ENCODE measurements at places on chromosomes 5 and 9.

GRCh38 chr9:27430750-27431535 is 93.1 kb upstream of the IFNK start:
- DNase-seq: no peak

- DNase-seq: no peak
These were observed 180.4 kb upstream of the S1PR3 start for GRCh38 chr9:88810826-88811225.

DNA sequence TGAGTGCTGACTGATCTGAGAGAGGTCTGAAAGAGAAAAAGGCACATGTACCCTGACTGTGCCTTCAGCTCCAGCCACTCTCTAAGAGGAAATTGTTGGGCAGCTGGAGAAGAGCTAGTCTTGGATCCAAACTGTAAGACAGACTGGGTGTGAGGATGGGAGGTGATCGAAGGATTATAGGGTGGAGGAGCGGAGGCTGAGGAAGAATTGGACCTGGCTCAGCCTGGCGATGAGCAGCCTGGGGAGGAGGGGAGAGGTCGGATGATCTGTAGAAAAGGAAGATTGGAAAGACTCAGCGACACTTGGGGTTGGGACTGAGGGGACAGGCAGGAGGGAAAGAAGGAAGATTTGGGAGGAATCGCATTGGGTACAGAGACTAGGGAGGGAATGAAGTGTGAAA is 98.6 kb upstream of the SLC25A48 start:
- DNase-seq: no peak

DNA sequence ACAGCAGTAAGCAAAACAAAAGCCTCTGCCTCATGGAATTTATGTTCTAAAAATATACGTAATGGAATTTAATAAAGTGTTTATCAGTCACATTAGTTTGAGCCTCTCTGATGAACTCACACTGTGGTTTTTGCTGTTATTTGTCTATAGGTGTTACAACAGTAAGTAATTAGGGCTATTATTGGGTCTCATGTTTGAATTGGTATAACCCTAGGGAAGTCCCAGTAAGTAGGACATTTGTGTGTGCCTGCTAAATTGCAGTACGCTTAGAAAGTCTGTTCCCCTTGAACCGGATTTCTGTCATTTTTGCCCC is 197.6 kb downstream of the NR3C1 start:
- DNase-seq: no peak

DNA sequence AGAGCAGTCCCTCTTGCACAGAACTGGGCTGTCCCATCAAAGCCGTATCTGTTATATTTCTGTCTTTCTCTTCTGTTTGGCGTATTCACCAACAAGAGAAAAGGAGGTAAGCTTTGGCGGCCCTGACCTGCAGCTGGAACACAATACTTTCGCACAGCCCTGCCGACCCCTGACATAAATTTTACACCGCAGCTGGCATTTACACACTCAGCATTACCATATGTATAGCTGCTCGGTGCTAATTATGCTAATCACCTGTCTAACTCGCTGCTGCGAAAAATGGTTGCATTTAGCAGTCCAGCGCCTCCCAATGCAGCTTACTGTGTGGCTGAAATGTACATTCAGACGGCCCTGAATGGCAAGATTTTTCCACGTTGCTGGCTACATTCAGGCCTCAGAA is 20.8 kb downstream of the PTCH1 start:
- DNase-seq: no peak

GRCh38 chr5:150190503-150190979 is 679 bp downstream of the SLC6A7 start:
- DNase-seq: no peak

DNA sequence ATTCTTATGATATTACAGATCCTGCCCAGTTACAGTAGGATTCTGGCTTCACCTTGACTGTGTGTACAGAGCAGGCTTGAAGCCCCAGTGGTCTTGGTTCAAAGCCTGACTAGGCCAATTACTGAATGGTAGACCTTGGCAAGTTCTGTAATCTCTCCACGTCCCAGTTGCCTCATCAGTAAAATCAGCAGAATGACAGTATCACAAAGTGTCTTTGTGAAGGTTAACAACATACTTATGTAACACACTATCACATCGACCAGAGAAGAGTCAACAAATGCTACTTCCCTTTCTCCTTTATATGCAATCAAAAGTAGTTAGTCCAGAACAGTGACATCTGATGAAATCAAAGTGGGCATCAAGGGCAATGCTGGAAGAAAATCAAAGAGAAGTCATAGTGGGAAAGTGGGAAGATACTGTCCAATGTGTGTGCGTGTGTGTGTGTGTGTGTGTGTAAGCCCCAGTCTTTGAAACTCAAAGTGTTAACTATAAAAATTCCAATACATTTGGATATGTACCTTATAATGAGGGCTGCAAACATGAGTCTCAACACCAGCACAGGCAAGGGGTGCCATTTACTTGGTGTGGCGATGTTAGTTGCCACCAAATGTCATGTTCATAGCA is 93.5 kb upstream of the EGFLAM start:
- no peak for DNase-seq

- DNase-seq: no peak
These were observed 26.8 kb downstream of the SPTAN1 start for GRCh38 chr9:128579194-128579593.

DNA sequence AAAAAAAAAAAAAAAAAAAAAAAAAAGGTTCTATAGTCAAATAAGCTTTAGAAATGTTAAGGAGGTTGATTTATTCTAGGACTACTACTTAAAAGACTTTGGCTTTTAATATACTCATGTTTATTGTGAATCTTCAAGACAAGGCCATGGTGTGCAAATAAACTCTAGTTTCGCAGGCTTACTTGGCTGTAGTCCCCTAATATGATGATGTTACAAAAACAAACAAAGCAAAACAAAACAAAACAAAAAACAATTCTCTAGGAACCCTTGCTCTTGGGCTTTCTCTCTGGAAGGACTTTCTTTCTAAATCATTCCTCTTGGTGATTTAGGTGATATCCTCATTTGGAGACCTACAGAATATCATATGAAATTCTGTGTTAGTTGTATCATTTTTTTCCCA is 172.0 kb downstream of the GDNF start:
- no peak for DNase-seq

DNA sequence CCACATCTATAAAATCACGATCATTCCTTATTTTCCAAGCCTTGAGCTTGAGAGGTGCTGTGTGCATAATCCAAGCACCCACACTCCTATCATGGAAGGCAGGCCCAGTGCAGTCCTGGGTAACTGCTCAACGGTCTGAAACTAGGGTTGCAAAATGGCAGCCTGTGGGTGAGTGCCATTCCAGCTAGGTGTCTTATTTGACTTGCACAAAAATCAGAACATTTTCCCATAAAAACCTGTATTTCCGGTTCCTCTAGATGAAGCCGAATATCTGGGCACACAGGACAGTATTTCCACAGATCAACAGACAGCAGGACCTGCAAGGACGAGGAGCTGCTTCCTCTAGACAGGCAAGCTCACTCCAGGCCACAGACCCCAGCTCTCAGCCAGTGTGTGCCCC is 588.8 kb downstream of the BNC2 start:
- DNase-seq: no peak

DNA sequence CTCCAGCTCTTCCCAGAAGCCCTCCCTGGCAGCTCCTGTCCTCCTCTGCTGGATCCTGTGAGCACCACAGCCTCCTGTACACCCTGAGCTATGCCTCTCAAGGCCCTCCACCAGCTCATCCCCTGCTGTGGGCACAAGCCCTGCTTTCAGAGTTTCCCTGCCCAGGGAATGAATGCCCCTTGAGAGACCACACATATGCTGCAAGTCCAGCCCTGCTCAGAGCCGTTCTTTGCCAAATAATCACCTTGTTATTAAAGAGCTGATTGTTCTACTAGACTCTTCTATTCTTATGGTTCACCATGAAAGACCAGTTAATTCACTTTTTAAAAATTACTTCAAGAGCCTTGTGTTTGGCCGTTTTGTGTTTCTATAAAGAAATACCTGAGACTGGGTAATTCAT is 121.5 kb downstream of the MVB12B start:
- DNase-seq: no peak

GRCh38 chr5:53109056-53109442 is 508 bp downstream of the MOCS2 start:
- no peak for DNase-seq

DNA sequence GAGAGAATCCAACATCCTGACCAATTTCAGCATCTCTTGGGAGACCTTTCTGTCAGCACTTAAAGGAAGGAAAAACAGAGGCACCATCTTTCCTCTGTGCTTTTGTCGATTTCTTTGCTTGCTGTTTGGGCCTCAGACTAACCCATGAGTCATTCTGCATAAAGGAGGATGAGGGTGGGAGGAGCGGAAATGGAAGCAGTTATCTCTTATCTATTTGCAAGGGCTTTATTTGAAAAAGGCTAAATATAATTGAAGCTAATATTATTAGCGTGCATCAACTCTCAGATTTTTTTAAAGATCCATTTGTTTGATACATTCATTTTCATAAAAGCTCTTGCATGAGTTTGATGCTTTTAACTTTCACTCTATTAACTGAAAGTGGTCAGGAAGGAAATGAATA is 72.9 kb downstream of the ZNF622 start:
- no peak for DNase-seq

DNA sequence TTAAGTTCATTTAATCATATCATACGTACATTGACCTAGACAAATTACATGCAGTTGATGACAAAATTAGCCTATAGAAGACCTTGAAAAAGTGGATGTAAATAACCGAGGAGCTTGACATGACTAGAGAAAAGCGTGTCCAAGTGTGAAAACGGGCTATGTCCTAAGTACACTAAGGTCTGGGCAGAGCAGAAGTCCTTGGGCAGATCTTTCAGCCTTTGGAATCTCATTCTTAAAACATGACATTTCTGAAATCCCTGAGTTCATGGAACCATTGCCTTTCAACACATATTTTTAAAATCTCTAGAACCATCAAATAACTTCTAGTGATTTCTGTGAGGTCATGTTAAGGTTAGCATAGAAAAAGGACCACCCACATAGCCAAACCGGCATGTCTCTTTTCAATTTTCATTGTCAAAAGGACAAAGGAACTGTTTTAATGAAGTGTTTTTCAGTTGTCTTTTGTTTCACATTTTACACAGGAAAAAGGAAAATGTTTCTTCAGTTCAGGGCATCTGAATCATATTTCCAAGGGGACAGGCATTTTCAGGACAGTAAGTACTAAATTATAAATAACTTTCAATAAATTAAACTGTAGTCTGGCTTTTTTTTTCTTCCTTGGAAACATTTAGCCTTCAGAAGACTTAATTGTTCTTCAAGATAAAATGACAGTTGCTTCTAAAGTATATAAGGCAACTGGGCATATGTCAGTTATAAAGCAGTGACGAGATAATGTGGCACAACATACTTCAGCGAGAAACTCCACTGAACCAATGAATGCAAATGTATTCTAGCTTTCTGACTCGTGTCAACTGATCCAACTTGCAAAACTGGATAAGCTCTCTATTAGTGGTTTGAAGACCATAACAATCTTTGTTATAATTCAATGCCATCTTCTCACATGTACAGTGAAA is 416.8 kb downstream of the NFIB start:
- no peak for DNase-seq

- DNase-seq: no peak
These were observed 71.1 kb downstream of the EHMT1 start for GRCh38 chr9:137689745-137690529.

DNA sequence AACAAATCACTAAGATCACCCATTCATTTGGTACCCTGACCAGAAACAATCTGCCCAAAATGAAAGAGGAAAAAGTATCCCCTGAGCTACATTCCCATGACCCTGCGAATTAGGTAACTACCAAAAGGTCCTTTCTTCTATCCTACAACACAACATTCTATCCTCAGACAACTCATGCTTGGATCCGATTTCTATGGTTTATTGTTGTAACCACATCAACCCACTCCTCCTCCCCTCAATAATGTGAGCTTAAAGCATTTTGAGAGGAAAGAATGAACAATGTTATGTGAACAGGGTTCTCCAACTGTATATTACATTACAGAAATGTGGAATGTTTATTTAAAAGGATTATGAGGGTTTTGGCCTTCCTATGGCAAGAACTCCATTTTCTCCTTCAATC is 4.0 kb downstream of the SLC35D2 start:
- DNase-seq: no peak

GRCh38 chr9:71210326-71210725 is 88.9 kb upstream of the TRPM3 start:
- no peak for DNase-seq

DNA sequence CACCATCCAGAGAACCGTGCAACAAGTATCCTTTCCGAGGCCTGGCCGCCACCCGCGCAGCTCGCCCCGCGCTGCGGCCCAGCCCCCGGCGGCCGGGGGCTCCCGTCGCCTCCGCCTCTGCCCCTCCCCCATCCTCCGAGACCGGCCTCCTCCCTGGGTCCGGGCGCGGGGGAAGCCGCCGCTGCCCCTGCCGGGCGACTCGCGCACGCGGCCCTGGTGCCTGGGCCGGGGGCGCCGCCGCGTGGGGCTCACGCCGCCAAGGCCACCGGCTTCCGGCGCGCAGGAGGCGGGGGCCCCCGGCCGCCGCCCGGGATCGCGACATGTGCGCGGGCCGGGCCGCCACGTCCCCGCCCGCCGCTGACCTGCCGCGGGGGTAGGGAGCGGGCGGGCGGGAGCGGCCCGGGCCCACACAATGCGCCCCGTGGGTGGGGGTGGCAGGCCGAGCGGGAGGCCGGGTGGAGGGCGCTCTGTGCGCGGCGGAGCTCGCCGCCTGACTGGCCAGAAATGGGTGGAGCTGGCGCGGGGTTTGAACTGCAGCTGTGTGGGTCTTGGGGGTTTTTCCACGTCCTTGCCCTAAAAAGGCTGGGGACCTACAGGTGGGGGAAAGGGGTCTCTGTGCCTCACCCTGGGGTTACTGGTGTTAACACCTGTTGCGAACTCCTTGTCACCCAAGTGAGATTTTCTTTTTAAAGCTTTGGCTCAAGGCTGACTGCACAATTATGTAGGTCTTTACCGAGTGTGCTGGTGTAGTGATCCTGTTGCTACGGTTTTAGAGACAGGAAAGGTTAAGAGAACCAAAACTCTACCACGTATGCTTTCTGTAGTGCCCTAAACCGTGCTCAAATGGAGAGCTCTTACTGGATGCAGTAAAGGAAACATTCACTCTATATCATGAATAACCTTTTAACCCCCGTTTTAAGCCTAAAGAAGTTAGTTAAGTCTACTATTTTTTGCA is 32.3 kb downstream of the TNPO1 start:
- no peak for DNase-seq

DNA sequence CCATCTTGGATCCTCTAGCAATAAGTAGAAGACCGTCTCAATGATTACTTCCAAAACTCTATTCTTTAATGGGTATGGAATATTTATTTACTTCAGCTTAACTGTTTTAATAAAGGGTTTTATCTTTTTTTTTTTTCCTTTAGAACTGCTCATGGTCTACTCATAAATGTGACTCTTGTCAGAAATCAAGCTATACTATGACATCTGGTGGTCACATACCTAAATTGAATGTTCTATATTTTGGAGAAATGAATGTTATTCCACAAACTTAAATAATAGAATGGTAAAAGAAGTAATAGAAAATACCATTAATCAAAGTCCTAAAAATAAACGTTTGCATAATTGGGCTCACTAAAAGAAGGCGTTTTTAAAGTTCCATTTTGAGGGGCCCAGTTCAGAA is 131.2 kb upstream of the PLCXD3 start:
- DNase-seq: no peak

GRCh38 chr9:76425677-76426453 is 31.6 kb upstream of the RFK start:
- DNase-seq: no peak

GRCh38 chr9:36433386-36433785 is 33.3 kb upstream of the RNF38 start:
- no peak for DNase-seq

All from esophagus squamous epithelium (tissue), 5 donors.